Endodermal cell (in vitro differentiated cells): ENCODE measurements at places on chromosomes 16 and 17. TPM values are rescaled to one million over a fixed set of nuclear protein-coding genes. Genes with fewer than 3 reads are reported as not detected.

Gene SRRM2
- 831 to 843 TPM (median 835 TPM) in 3 replicates for total RNA-seq

Gene TP53TG3C
- not detected in 2 replicates for total RNA-seq

Gene SLFN14
- not detected in 2 replicates for total RNA-seq

Gene PMFBP1
- 1.7 and 2.1 TPM in 2 replicates for total RNA-seq

Gene USP10
- total RNA-seq, result 138 and 149 TPM in 2 replicates

GRCh38 chr17:36024106-36024869 lies 6.5 kb upstream of the CCL23 start:
- DNase-seq, result no peak
- H3K36me3 ChIP-seq, result no peaks in the 10 kb centered on the region
- no peak overlapping the region for H3K27ac ChIP-seq
- H3K4me1 ChIP-seq, result no peaks in the 10 kb centered on the region

DNA sequence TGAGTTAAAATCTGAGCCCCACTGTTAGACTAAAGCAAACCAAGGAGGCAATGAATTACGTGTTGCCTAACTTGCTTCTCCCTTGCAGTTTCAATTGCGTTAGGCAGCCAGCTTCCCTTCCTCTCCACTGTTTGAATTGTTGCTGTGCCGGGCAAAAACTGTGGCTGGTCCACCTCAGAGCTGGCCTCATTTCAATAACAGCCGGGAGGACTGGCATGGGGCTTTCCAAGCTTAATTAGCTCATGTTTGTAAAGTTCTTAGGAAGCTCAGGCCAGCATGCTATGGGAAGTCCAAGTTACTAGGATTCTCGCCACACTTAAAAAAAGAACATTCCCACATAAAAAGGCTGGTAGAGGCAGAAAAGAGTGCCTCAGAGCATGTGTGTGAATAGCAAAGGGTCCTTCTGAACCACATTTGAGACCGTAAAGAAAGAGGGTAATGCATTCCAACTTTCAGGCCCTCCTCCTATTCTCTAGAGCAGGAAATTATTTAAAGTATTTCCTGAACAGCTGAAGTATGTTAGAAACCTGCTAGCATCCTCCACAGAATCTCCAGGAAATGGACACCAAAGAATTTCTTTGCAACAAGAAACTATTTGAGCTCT lies 79.0 kb upstream of the SMURF2 start:
- H3K27ac ChIP-seq, result no peak overlapping the region
- no peaks in the 10 kb centered on the region for H3K27me3 ChIP-seq
- H3K4me3 ChIP-seq, result no peak overlapping the region
- no peak for DNase-seq

DNA sequence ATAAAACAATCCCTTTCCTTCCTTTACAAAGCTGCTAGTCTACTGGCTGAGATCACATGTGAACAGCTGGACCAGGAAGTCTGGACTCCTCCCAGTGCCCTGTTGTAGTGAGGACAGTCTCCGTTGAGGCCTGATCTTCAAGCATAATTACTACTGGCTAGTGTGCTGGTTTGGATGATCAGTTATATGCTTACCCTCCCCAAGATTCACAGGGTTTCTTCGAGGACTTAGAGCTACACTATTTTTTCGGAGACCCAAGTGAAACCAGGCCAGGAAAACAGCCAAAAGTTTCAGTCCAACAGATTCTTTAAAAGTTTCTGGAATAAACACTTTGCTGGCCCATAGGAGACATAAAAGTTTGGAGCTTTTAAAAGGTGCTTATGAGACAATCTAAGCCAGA lies 194.9 kb upstream of the CDH11 start:
- H3K27me3 ChIP-seq, result no peaks in the 10 kb centered on the region
- DNase-seq, result no peak
- no peaks in the 10 kb centered on the region for H3K36me3 ChIP-seq
- H3K4me3 ChIP-seq, result no peak overlapping the region
- H3K4me1 ChIP-seq, result no peaks in the 10 kb centered on the region
- H3K27ac ChIP-seq, result no peak overlapping the region

DNA sequence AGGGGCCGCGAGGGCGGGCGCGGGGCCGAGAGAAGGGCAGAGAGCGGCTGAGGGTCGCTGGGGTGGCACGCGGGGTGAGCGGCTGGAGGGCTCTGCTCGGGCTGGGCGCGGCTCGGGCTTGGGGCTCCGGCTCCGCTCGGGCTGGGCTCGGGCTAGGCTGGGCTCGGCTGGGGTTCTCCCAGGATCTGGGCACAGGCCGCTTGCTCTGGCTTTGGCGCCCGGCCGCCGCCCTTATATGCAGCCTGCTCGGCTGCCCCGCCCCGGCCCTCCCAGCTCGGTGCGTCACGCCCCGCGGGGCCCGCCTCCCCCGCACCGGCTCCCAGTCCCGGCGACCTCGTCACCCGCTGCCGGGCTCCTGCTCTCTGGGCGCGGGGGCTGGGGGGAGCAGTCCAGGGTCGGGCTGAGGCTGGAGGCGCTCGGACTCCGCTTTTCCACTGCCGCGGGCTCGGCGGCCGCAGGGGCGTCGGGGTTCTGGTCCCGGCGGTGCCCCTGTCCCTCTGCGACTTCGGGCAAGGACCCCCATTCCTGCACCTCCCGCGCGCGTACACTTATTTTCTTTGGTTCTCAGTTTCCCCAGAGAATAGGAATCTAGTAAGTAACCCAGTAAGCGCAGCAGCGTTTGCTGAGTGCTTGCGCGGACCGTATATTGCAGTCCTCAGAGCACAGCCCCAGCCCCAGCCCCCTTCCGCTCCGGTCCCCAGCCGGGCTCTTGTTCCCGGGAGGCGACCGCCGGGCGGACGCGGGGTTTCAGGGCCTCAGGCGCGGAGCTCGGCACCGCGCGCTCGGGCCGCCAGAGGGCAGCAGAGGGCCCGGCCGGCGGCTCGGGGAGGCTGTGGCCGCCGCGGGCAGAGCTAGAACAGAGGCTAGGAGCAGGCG lies at the start of gene RASD1:
Gene RASD1 (minus strand): TSS at position 207 of the 876 bp plus-strand sequence. CDS start 214 bp downstream, outside the sequence.
- peak within 1 kb of the TSS; percentile 77 for H3K4me3 ChIP-seq
- peaks cover 19% of the 10 kb centered on the region for H3K27me3 ChIP-seq
- H3K4me1 ChIP-seq, result no peaks in the 10 kb centered on the region
- peak; percentile 97 for DNase-seq

DNA sequence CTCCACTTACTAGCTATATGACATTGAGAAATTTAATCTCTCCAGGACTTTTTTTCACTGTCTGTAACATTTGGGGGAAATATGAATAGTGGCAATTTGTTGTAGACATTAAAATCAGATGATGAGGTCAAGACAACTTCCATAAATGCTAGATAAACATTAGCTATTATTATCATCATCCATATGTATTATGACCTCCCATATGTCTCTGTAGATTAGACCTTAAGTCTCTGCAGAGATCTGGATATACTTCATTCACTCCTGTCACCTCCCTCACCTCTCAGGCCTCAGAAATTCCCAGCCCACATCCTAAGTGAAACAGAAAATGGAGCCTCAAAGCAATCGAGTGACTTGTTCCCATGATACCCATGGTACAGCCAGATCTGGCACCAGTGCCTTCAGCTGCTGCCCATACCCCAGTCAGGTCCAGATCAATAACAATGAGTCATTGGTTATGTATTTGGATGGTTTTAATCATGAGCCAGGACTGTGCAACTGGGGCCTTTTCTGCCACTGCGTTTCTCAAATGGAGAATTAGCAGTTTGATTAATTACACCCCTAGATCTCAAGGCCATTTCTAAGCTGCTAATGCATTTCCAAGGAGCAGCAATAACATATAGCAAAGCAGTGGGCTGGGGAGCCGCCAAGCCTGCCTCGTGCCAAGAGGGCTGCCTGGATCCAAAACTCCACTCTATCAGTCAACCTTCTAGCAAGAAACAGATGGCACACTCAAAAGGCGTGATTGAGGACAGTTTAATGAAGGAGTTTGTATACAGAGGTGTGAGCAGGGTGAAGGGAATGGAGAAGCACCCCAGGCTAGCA lies 2.6 kb upstream of the FDXR start:
- H3K27me3 ChIP-seq, result no peaks in the 10 kb centered on the region
- H3K4me1 ChIP-seq, result no peaks in the 10 kb centered on the region
- H3K4me3 ChIP-seq, result no peak overlapping the region
- DNase-seq, result no peak
- H3K36me3 ChIP-seq, result no peaks in the 10 kb centered on the region

GRCh38 chr16:65783709-65784474 lies 582.6 kb upstream of the CDH5 start:
- H3K36me3 ChIP-seq, result no peaks in the 10 kb centered on the region
- no peak overlapping the region for H3K4me3 ChIP-seq
- no peak overlapping the region for H3K27ac ChIP-seq
- no peaks in the 10 kb centered on the region for H3K4me1 ChIP-seq
- no peaks in the 10 kb centered on the region for H3K27me3 ChIP-seq

DNA sequence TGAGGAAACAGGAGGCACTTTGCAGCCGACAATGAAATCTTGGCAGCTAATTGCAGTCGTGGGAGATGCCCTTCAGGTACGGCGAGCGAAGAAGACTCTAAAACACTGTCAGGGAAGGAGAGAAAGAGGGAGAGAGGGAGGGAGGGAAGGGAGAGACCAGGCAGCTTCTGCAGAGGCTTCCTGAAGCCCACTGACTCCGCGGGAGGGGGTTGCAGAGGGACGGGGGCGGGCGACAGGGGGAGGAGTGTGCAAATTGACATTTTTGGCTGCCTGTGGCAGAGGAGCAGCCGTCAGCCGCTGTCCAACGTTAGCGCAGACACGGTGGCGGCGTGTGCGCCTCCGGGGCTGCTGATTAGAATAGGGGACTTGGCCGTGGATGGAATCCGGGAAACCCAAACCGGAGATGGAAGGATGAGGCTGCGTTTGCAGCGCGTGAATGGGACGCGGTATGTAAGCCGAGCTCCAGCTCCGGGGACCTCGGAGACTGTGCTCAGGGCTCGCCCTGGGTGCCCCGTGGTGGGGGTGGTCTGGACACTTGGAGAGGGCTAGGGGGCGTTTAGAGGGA lies 849.1 kb upstream of the RBFOX1 start:
- DNase-seq, result peak; percentile 86
- H3K27me3 ChIP-seq, result peaks cover 72% of the 10 kb centered on the region
- no peaks in the 10 kb centered on the region for H3K4me1 ChIP-seq
- H3K36me3 ChIP-seq, result no peaks in the 10 kb centered on the region

DNA sequence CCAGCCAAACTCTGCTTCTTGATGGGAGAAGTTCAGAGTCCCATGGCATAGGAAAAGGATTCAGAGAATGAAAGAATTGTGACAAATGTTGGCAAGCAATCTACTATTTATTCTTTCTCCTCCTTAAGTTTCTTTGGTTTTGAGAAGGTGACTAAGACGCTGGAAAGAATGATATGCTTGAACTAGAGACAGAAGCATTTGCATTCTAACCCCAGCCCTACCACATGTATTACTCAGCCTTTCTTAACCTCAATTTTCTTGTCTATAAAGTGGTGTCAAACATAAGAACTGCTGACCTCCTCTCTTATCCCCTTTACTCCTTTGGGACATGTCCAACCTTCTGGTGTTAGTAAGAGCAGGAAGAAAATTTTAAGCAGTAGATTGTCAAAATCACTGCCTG lies 124.7 kb downstream of the HS3ST2 start:
- H3K27me3 ChIP-seq, result peaks cover 11% of the 10 kb centered on the region
- no peak overlapping the region for H3K27ac ChIP-seq
- no peak overlapping the region for H3K4me3 ChIP-seq
- DNase-seq, result peak; percentile 2

DNA sequence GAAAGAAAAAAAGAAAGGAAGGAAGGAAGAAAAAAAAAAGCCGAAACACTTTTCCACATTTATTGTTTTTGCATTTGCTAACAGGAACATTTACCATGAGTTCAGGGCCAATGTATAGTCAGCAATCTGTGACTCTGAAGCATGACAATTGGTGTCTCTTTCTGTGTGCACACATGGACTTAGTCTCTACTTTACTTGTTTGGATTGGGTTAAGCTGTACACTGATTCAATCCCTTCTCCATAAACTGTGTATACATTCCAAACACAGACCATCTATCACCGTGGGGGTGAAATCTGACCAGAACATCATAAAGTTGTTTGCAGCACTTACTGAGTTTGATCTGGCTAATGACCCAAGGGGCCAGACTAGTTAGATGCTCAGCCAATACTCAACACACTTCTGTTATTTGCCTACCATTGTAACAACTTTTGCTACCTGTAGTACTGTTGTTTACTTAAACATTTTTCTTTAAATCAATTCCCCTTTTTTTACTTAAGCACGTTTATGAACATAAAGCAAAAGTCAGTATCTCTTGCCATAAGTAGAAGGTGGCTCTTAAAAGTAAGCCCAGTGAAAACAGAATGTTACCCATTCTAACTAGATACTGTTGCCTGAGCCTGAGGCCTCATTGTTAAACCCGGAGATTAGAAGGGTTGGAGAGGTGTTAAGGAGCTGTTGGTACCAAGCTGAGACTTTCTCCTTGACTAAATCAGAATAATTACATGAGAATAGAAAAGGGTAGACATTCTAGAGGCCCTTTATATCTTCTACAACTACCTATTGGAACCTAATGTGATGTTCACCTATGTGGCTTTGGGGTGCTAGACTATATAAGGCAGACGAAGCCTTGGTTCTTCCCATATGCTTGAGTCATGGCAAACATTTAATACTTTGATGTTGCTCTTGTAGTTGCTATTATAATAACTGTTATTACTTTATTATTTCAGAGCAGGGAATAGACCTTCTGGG lies 41.8 kb downstream of the SCNN1B start:
- no peak overlapping the region for H3K27ac ChIP-seq
- H3K4me1 ChIP-seq, result no peaks in the 10 kb centered on the region
- peak; percentile 62 for DNase-seq
- no peak overlapping the region for H3K4me3 ChIP-seq

GRCh38 chr16:72837846-72838585 lies 209.9 kb downstream of the ZFHX3 start:
- H3K4me1 ChIP-seq, result peaks cover 15% of the 10 kb centered on the region
- peak; percentile 74 for DNase-seq
- H3K4me3 ChIP-seq, result no peak overlapping the region
- peak overlapping the region; percentile 67 for H3K27ac ChIP-seq
- no peaks in the 10 kb centered on the region for H3K36me3 ChIP-seq

GRCh38 chr17:76314392-76315227 lies 6.5 kb upstream of the QRICH2 start:
- H3K36me3 ChIP-seq, result peaks cover 59% of the 10 kb centered on the region
- H3K4me3 ChIP-seq, result no peak overlapping the region
- DNase-seq, result no peak
- no peaks in the 10 kb centered on the region for H3K4me1 ChIP-seq
- H3K27me3 ChIP-seq, result no peaks in the 10 kb centered on the region
- H3K27ac ChIP-seq, result no peak overlapping the region

- no peak overlapping the region for H3K4me3 ChIP-seq
- H3K27me3 ChIP-seq, result no peaks in the 10 kb centered on the region
- no peaks in the 10 kb centered on the region for H3K36me3 ChIP-seq
- peak overlapping the region; percentile 95 for H3K27ac ChIP-seq
- no peak for DNase-seq
Measured at GRCh38 chr17:34130544-34130943, 124.5 kb upstream of the CCL2 start.
